Posterior cingulate gyrus (tissue), 11 donors: ENCODE measurements at places on chromosomes 1 and 21.

- no peak for DNase-seq
Measured at GRCh38 chr1:20281801-20282200, 8.9 kb upstream of the VWA5B1 start.

DNA sequence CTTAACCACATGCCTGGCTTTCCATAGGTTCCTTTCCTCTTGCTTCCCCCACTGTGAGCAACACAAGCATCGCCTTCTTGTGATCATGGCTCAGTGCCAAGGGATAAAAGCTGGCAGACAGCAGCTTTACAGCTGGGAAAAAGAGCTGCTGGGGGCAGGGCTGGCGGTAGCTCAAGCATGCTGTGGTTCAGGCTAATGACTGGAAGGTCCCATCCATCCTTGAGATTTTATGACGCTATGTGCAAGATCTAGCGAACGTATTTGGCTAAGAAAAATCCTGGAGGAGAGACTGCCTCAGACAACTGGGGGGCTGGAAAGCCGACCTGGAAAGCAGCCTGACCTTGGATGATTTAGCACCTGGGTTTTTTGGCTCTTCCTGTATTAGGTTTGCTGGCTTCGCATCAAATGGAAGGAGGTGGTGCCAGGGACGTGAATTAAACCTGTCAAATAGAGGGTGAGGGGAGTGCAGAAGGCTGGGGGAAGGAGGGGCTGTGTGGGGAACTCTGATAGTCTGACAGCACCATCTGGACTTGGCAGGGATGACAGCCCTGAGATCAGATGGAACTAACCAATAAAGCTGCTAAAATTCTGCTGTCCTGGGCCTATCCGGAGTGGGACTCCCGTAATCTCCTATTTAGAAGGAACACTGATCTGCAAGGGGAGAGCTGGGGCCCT lies 34.8 kb downstream of the ZMYND12 start:
- DNase-seq = peak; percentile 43

DNA sequence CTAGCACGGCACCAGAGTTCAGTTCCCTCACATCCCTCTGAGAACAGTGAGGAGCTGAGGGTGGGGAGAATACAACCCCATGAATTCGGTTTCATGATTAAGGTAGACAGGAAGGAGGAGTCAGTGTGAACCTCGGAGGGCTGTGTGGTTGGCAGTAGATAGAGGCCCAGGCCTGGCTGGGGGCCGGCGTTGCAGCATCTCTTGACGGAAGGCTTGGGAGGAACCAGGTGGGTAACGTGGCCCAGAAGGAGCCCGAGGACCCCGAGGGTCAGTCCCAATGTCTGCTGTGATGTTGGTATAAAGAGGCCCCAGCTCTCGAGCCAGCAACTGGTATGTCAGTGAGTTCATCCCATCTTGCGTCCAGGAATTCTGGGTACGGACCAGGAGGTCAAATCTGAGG lies 5.5 kb downstream of the PPOX start:
- DNase-seq = no peak

- no peak for DNase-seq
Measured at GRCh38 chr1:199297174-199297573, 658.3 kb downstream of the PTPRC start.

GRCh38 chr1:3066826-3067225 lies 2.2 kb upstream of the PRDM16 start:
- peak; percentile 8 for DNase-seq

DNA sequence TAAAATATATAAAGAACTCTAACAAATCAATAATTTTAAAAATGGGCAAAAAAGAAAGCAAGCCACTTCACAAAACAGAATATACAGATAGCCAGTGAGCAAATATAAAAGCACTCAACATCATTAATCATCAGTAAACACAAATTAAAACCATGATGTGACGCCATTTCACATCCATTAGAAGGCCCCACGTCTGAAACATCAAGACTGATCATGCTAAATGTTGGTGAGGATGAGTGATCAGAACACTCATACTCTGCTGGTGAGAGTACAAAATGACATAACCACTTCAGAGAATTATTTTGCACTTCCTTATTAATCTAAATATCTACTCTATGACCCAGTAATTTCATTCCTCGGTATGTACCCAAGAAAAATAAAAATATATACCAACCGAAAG lies 512.2 kb upstream of the NR5A2 start:
- DNase-seq = no peak

- no peak for DNase-seq
Measured at GRCh38 chr1:29266912-29267311, 30.6 kb downstream of the PTPRU start.

DNA sequence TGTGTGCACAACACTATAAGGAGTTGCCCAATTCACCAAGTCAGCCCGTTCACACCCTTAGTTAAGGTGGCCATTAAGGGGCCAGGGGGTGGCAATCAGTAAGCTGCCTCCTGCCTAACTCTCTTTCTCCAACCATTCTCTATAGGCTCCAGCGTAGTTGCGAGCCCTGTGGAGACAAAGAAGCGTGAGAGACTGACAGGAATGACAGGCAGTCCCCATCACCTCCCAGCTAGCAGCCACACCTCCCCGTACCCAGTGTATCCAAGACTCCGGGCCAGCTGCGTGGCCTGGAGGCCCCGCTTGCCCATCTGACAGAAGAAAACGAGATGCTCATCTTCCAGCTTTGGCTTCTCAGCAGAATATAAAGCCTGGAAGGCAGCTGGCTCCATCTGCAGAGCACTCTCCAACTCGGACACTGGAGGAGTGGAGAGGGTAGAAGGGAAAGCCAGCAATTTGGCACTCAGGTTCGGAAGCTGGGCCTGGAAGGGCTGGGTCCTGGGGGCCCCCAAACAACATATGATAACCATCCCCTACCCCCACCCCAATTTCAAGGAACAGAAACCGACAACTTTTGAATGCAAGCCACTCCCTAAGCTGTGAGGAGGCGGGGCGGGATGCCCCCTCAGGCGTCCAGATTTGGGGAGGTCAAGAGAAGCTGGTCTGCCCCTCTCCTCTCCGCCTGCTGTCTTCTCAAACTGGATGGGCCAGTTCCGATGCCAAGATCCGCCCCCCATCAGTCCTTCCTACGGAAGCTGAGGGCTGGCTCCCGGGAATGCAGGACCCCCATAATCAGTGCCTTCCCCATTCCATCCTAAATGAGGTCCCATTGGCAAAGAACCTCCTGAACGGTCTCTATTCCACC lies 872 bp downstream of the TSTD1 start:
- DNase-seq = peak; percentile 65

- DNase-seq = no peak
Measured at GRCh38 chr1:173294843-173295242, 87.7 kb upstream of the TNFSF4 start.

DNA sequence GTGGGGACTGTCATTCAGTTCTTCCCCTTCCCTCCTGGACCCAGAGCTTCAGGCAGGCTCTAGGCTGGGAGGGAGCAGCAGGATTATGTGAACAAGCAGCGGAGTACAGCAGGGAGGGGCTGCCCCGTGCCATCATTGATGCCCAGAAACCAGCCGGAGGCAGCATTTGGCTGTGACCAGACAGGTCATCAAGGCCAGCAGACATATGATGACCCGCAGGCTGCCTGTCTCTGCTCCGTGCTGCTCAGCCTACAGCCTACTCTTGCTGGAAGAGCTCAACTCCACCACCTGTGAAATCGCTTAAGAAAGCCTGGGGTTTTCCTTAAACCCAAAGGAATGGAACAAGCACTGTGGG lies 4.9 kb downstream of the KLHL21 start:
- no peak for DNase-seq
